ENCODE measurements at places on chromosomes 1 and 21. TPM values are rescaled to one million over a fixed set of nuclear protein-coding genes. Genes with fewer than 3 reads are reported as not detected.

The MARK1 gene
- 8.8 TPM for polyA plus RNA-seq

The KIF21B gene
- 12.5 TPM for polyA plus RNA-seq

The LIPI gene
- 0.78 TPM for polyA plus RNA-seq

The ZNF683 gene
- 0.22 TPM for polyA plus RNA-seq

The ISG20L2 gene
- polyA plus RNA-seq: 44.7 TPM

The KDF1 gene
- polyA plus RNA-seq: 6.7 TPM

DNA sequence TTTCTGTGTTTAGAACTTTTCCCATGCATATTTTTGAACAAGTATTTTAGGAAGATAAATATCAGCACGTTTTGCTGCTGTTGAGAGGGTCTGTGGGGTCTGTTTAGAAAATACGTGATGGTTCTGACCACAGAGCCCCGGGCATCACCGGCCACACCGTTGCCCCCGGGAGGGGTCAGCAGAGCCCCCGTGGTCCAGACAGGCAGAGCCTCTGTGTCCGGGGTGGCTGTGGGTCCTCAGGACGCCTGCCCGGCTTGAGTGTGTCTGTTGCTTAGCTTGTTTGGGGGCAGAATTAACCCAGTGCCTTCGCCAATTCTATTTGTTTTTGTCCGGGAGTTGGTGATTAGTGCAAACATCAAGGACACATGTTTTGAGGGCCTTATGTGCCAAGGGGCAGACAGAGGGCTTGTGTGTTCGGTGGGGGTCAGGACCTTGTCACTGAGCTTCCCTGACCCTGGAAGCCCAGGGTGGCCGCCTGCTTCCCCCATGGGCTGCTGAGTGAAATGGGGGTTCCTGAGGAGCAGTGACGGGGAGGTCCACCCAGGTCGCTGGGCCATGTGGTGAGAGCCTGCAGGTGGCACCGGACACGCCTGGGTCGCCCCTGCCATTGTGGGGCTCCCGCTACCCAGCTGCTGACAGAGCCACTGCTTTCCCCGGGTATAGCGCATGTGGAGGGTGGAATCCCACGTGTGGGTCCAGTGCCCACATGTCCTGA is 122.2 kb downstream of the SIK1 start:
- H3K4me1 ChIP-seq: no peaks in the 10 kb centered on the region
- no peaks in the 10 kb centered on the region for H3K36me3 ChIP-seq
- H3K27me3 ChIP-seq: no peaks in the 10 kb centered on the region
- H3K27ac ChIP-seq: no peak overlapping the region
- no peak overlapping the region for H3K4me3 ChIP-seq

DNA sequence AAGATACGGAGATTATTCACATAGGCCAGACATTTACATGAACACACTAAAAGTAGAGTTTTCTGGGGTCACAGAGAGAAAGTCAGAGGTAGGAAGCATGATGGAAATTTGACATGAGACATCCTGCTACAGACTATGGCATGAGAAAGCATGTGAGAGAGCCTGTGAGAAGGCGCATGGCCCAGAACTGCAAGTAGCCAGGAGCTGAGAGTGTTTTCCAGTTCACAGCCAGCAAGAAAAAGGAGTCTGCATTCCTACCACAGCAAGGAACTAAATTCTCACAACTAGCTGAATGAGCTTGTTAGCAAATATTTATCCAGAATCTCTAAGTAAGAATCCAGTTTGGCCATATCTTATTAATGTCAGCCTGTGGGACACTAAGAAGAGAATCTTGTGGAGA is 673.3 kb downstream of the BRINP3 start:
- H3K4me1 ChIP-seq: no peaks in the 10 kb centered on the region
- no peak for DNase-seq
- H3K27me3 ChIP-seq: no peaks in the 10 kb centered on the region
- H3K4me3 ChIP-seq: no peak overlapping the region

- H3K4me1 ChIP-seq: no peaks in the 10 kb centered on the region
- no peaks in the 10 kb centered on the region for H3K27me3 ChIP-seq
- no peak overlapping the region for H3K4me3 ChIP-seq
- no peaks in the 10 kb centered on the region for H3K36me3 ChIP-seq
- no peak overlapping the region for H3K27ac ChIP-seq
Observed at GRCh38 chr21:32947736-32948135, 78.0 kb upstream of the OLIG2 start.

DNA sequence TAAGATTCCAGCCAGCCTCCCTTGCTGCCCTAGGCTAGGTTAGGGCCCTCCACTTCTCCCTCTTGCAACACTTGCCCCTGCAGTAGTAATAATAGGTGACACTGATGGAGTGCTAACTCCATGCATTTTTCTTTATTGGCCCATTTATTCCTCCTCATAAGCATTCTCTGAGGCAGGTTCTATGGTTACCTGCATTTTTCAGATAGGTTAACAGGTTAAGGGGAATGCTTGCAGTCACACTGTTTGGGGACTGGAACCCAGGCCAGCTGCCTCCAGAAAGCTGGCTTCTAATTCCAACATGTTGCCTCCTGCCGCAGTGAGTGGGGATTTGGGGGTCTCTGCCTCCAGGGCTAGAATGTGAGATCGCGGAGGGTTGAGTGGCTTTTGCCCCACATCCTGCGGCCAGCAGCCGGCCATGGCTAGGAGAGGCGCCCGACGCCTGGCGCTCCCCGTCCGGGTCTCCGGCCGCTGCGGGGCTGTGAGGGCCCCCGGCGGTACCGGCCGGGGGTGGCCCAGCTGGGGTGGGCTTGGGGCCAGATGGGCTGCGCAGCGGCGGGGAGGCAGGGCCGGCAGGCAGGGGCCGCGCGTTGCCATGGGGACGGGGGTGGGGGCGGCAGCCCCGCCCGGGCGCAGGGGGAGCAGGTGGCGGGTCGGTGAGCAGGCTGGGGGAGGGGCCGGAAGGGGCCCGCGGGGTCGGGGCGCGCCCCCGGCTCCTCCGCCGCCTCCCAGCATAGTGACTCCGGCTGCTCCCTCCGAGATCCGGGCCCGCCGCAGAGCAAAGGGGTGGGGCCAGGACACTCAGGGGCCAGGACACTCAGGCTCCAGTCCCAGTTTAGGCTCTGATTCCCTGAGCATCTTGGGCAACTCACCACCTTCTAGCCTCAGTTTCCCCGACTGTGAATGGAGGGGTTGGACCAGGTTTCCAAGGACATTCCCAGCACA is 68.4 kb upstream of the SSBP3 start:
- H3K36me3 ChIP-seq: no peaks in the 10 kb centered on the region
- no peak for DNase-seq
- H3K27ac ChIP-seq: no peak overlapping the region

DNA sequence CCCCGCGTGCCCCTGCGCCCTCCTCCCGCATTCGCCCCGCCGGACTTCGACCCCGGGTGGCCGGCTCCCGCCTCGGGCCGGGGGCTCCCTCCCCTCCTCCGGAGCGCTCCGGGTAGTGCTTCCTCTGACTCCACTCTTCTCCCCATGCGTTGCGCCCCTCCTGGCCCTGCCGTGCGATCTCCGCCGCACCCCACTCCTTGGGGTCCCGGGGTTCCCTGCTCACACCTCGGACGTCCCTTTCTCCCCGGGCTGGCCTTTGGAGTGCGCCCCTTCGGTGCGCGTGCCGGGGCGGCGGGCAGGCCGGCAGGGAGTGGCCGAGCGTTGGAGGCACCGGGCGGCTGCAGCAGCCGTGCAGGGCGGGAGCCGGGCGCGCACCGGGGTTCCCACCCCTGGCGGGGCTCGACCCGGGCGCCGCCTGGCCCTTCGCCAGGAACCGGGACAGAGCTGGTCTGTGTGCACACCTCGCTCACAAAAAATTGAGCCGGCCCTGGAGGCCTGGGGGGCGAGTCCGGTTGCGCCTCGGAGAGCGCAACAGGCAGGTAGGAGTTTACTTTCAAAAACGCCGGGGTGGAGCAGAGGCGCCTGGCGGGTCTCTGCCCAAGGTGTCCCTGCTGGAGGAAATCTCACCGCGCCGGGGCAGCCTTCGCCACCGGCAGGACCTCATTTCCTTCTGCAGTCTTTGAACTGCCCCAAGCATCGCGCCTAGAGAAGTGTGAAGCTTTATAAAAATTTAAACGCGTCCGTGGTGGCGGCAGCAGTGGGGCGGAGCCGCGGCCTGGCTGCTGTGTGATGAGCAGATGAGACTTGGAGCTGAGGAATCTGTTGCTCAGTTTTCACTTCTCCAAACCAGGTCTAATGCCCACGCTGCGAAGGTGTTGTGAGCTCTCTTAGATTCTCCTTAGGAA is 650 bp downstream of the VANGL1 start:
- peak overlapping the region; percentile 86 for H3K4me3 ChIP-seq
- H3K4me1 ChIP-seq: peaks cover 4% of the 10 kb centered on the region
- H3K27me3 ChIP-seq: no peaks in the 10 kb centered on the region
- H3K27ac ChIP-seq: peak overlapping the region; percentile 46
- peak; percentile 46 for DNase-seq

DNA sequence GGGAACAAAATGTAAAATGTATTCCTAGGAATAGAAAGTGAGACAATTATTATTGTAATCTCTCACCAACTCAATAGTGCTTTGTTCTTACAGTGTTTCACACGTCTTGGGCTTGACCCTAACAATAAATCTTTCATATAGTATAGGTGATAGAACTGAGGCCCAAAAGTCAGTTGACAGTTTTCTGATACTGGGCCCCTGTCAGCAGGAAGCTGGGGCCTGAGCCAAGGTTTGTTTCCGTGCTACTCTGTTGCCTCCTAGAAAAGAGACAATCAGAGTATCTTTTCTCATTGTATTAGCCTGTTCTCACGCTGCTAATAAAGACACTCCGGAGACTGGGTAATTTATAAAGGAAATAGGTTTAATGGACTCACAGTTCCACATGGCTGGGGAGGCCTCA is 5.0 kb downstream of the RRP1B start:
- no peaks in the 10 kb centered on the region for H3K36me3 ChIP-seq
- no peaks in the 10 kb centered on the region for H3K27me3 ChIP-seq
- no peak for DNase-seq
- no peak overlapping the region for H3K4me3 ChIP-seq
- peaks cover 17% of the 10 kb centered on the region for H3K4me1 ChIP-seq

DNA sequence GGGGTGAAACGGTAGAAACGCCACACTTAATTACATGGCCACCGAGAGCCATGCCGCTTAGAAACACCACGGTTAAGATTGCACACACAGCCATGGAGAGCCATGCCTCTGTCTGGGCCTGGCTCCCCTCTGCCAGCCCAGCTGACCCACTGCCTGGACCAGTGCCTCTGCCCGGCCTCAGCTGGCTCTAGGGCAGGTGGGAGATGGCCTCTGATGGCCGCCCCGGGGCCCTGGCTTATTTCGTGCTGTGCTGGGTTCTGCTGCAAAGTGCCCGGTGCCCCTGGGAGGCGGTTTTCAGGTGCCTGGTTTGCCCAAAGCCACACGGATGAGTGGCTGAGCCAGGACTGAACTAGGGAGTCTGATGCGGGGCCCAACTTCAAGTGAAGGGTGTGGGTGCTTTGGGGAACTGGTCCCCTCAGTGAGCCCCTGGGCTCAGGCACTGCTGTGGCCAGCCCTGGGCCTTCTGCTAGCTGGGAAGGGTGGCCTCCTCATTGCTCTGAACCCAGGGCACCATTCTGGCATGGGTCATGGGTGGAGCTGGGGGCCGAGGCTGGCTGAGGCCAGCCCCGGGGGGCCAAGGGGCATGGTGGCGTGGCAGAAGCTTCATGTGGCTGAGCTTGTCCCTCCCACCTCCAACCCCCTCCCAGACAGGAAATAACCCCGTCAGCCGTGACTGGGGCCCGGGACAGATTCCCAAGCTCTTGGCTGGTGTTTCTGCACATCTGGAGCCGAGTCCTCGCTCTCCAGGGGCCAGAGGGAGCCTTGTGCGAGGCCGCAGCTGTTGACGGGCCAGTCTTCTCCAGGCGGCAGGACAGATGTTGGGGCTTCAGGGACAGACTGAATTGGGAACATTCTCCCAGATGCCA is 1.9 kb upstream of the GPR153 start:
- H3K4me3 ChIP-seq: no peak overlapping the region
- no peaks in the 10 kb centered on the region for H3K36me3 ChIP-seq
- peak overlapping the region; percentile 44 for H3K27ac ChIP-seq
- no peaks in the 10 kb centered on the region for H3K27me3 ChIP-seq
- peak; percentile 80 for DNase-seq

DNA sequence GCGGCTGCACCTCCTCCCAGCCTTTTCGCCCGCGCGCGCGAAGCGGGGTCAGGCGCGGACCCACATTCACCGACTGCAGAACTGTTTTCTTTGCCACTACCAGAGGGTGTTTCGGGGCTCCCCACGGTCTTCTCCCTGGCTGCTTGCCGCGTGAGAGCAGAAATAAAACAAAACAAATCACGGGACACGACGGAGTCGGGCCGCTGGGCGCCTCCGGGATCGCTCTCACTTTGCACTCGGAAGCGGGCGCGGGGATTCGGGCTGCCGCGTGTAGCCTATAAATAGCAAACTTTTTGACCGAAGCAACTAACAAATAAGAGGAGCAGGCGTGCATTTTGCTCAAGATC is 412.3 kb upstream of the ESRRG start:
- peak overlapping the region; percentile 33 for H3K4me3 ChIP-seq
- H3K27me3 ChIP-seq: peaks cover 72% of the 10 kb centered on the region
- no peaks in the 10 kb centered on the region for H3K36me3 ChIP-seq
- DNase-seq: no peak
- no peak overlapping the region for H3K27ac ChIP-seq

DNA sequence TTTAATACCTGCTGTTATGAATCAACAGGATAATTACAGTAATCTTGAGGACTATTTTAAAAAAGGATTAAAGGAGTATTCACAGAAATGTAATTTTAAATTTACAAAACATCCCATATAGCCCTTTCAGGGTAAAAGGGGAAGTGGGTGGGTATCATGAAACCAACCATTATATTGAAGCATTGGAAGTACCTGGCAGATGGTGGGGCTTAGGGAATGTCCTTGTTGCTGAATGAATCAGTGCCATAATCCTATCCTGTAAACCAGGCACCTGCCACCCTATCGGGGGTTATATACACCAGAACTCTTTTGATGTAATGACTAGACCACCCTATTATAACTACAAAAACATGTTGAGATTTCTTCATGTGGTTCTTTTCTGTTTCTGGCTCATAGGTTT is 30.4 kb downstream of the CDC14A start:
- H3K36me3 ChIP-seq: no peaks in the 10 kb centered on the region
- H3K27ac ChIP-seq: no peak overlapping the region
- no peaks in the 10 kb centered on the region for H3K27me3 ChIP-seq
- H3K4me3 ChIP-seq: no peak overlapping the region
- DNase-seq: no peak
- peaks cover 5% of the 10 kb centered on the region for H3K4me1 ChIP-seq

- no peak for DNase-seq
- no peak overlapping the region for H3K4me3 ChIP-seq
- H3K36me3 ChIP-seq: peaks cover 43% of the 10 kb centered on the region
- peak overlapping the region; percentile 62 for H3K27ac ChIP-seq
Observed at GRCh38 chr1:6471086-6471969, 5.4 kb upstream of the TNFRSF25 start.

- no peaks in the 10 kb centered on the region for H3K36me3 ChIP-seq
- H3K27ac ChIP-seq: no peak overlapping the region
- no peak overlapping the region for H3K4me3 ChIP-seq
Observed at GRCh38 chr1:14524826-14525636, 73.5 kb upstream of the KAZN start.
